ENCODE measurements at places on chromosomes 5 and 9. TPM values are rescaled to one million over a fixed set of nuclear protein-coding genes. Genes with fewer than 3 reads are reported as not detected.

NUDT12 gene
- polyA plus RNA-seq, result 23.6 TPM

MYOT gene
- 0.86 TPM for polyA plus RNA-seq

SOHLH1 gene
- polyA plus RNA-seq, result not detected

ANKRD18A gene
- polyA plus RNA-seq, result 3.7 TPM

TEX48 gene
- not detected for polyA plus RNA-seq
